Gastrocnemius medialis (tissue), 4 donors: ENCODE measurements at places on chromosomes 4 and X.

- DNase-seq = no peak
Measured at GRCh38 chr4:94389595-94390267, 47.1 kb upstream of the HPGDS start.

DNA sequence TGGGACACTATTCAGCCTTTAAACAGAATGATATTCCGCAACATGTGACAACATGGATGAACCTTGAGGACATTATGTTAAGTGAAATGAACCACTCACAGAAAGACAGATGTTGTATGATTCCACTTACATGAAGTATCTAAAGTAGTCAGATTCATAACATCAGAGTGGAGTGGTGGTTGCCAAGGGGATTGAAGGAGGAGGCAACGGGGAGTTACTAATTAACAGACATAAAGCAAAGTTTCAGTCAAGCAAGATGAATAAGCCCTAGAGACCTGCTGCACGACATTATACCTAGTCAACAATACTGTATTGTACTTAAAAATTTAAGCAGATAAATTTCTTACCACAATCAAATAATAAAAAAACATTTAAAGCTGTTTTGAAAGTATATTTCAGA is 105.0 kb upstream of the NR0B1 start:
- no peak for DNase-seq

DNA sequence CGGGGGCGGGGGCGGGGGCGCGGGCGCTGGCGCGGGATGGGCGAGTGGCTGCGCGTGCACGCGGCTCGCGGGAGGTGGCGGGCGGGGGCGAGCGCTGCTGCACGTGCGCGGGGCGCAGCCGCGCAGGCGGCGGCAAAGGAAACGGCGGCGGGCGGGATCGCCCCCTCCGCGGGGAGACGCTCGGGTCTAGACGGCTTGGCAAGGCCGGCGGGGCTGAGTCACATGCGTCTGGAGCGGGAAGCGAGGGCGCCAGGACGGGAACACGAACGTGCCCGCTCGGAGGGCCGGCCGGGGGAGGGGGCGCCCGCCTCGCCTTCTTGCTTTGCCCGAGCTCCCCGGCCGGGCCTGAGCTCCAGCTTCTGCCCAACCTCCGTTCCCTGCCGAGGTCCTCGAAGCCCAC is 4.3 kb upstream of the HAUS7 start:
- no peak for DNase-seq

GRCh38 chr4:30436394-30436793 is 283.8 kb upstream of the PCDH7 start:
- no peak for DNase-seq

- DNase-seq = no peak
Measured at GRCh38 chrX:27008486-27008885, 454.7 kb downstream of the PPP4R3C start.

DNA sequence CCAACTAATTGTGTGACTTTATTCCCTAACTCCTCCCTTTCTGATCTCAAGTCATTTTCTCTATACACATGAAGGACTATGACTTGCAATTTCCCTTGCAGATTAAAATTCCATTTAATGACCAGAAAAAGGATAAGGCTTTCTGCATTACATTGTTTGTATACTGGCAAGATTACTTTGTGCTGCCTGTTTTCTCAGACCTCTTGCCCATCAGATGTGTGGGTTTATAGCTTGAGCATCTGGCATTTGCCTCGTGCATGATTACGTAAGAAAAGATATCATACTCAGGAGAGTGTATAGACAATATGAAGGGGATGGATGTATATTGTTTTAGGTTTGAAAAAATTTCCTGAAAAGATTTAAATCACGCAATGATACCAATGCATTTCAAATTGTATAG is 593.8 kb upstream of the SLIT2 start:
- DNase-seq = no peak

- no peak for DNase-seq
Measured at GRCh38 chr4:16818005-16818404, 80.4 kb downstream of the LDB2 start.

DNA sequence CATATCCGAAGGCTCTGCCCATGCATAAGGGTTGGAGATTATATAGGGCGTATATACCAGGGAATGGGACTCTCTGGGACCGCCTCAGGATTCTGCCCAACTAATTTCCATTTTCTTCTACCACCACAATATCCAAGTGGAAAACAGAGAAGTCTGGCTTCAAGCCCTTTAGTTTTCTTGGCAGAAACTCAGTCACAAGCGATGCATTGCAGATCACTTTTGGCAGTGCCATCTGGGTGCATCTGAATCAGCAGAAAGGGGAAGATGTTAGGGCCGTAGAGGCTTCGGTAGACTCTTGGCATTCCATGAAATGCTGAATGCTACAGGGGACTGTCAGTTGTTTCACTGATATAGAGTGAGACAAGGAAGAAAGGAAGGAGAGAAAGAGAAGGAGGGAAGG is 94.1 kb upstream of the FAM9B start:
- no peak for DNase-seq

- DNase-seq = no peak
Measured at GRCh38 chrX:75781611-75782010, 3.4 kb downstream of the MAGEE2 start.
